ENCODE measurements at places on chromosomes 16 and 17. TPM values are rescaled to one million over a fixed set of nuclear protein-coding genes. Genes with fewer than 3 reads are reported as not detected.

MYH3 gene
- total RNA-seq: 0.54 TPM

CACNA1H gene
- 1.6 TPM for total RNA-seq

MYO1C gene
- 196 TPM for total RNA-seq

PYY gene
- not detected for total RNA-seq

TMEM88 gene
- total RNA-seq: not detected

OMG gene
- total RNA-seq: not detected

NPTX1 gene
- 23.3 TPM for total RNA-seq

AANAT gene
- not detected for total RNA-seq

KRTAP1-4 gene
- not detected for total RNA-seq

BRIP1 gene
- 19.7 TPM for total RNA-seq

SMARCD2 gene
- 72.8 TPM for total RNA-seq

ITGAD gene
- not detected for total RNA-seq

IRX6 gene
- total RNA-seq: not detected

ALDH3A1 gene
- not detected for total RNA-seq

RGS11 gene
- under 0.01 TPM for total RNA-seq

NOS2 gene
- under 0.01 TPM for total RNA-seq

C17orf100 gene
- total RNA-seq: 0.28 TPM

PTX4 gene
- total RNA-seq: not detected

CSH2 gene
- total RNA-seq: not detected

EVI2A gene
- total RNA-seq: 0.90 TPM

PDIA2 gene
- total RNA-seq: not detected

BCKDK gene
- total RNA-seq: 24.4 TPM
